IMR-90 (cell line): ENCODE measurements at places on chromosomes 11 and 22.

GRCh38 chr22:49408102-49408836 is 419.4 kb downstream of the BRD1 start:
- H3K4me3 ChIP-seq = no peak overlapping the region
- no peaks in the 10 kb centered on the region for H3K36me3 ChIP-seq
- no peaks in the 10 kb centered on the region for H3K27me3 ChIP-seq
- no peak overlapping the region for H3K27ac ChIP-seq
- no peaks in the 10 kb centered on the region for H3K4me1 ChIP-seq
- DNase-seq = no peak

GRCh38 chr22:17436382-17436980 is 67.2 kb downstream of the CECR2 start:
- no peaks in the 10 kb centered on the region for H3K4me1 ChIP-seq
- no peak for DNase-seq
- H3K36me3 ChIP-seq = no peaks in the 10 kb centered on the region
- no peak overlapping the region for H3K4me3 ChIP-seq
- peaks cover 7% of the 10 kb centered on the region for H3K27me3 ChIP-seq
- H3K27ac ChIP-seq = no peak overlapping the region

DNA sequence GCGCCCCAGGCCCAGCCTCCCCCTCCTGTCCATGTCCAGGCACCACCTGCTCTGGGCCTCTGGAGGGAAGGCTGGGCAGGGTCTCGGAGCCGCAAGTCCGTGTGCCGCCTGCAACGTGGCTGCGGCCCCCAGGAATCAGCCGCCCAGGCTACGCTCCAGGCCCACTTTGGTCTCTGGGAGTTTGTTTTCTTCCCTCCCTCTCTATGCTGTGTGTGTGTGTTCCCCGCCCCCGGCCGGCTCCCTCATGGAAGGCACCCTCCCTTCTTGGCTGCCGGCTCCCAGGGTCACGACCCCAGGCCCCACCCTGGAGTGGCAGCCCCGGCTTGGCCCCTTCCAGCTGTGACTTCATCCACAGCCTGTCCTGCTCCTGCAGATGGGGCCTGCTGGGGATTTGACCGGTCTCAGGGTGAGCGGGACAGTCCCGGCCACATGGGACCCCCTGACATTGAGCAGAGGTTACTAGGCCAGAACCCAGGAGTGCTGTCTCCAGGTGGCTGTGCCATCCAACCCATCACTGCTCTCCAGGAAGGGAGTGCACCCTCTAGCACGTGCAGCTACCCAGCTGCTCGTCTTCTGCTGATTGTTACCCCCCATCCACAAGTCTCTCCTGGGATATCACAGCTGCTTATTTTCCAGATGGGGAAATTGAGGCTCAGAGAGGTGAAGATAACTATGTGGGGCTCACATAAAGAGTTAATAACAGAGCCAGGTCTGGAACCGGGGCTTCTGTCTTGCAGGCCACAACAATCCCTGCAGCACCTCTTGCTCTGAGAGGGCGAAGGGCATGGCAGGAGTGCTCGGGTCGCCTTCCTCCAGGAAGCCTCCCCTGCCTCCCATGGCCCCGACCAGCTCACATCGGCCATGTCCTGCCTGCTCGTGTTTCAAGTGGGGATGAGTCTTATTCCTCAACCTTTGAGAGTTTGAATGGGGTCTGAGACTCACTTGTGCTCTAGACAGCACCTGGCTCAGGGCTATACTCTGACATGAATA is 2.8 kb upstream of the LIF start:
- H3K4me3 ChIP-seq = no peak overlapping the region
- H3K36me3 ChIP-seq = peaks cover 8% of the 10 kb centered on the region
- H3K4me1 ChIP-seq = peaks cover 63% of the 10 kb centered on the region
- no peaks in the 10 kb centered on the region for H3K27me3 ChIP-seq

DNA sequence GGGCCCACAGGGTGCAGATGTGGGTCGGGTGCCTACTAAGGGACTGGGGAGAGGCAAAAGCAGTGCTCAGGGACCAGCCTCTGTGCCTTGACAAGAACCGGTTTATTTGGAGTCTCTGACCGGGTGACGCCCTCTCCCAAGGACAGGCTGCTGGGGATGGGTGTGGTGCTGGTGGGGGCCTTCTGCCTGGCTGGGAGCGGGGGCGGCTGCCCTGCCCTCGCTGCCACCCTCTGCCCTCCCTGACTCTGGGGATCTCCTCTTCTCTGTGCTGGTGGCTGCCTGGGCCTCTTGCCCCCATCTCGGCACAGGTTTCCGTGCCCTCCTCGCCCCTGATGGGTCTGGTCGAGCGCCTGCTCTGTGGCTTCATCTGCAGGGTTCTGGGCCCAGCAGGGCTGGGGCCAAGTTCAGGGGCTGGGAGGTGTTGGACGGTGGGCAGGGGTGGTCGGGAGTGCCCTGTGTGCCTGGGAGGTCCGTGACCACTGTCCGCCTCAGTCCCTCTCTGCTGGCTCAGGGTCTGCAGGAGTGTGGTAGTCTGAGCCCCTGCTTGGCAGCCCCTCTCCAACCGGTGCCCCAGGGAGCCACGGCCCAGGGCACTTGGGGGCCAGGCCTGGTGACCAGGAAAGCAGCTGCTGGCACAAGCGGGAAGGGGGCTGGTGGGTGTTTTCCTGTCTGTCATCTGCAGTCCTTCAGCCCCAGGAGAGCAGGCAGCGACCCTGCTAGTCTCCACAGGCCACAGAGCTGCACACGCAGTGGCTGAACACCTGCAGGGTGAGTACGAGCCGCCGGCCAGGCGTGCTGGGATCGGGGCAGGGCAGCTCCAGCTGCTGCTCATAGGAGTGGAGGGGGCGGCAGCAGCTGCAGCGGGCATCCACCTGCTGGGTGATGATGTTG is 23.5 kb downstream of the MUC6 start:
- H3K4me1 ChIP-seq = no peaks in the 10 kb centered on the region
- H3K27ac ChIP-seq = no peak overlapping the region
- H3K27me3 ChIP-seq = no peaks in the 10 kb centered on the region
- peaks cover 37% of the 10 kb centered on the region for H3K36me3 ChIP-seq

- no peaks in the 10 kb centered on the region for H3K36me3 ChIP-seq
- DNase-seq = peak; percentile 33
- no peak overlapping the region for H3K4me3 ChIP-seq
- H3K27ac ChIP-seq = no peak overlapping the region
Measured at GRCh38 chr11:127345819-127346459, 345.4 kb upstream of the KIRREL3 start.

DNA sequence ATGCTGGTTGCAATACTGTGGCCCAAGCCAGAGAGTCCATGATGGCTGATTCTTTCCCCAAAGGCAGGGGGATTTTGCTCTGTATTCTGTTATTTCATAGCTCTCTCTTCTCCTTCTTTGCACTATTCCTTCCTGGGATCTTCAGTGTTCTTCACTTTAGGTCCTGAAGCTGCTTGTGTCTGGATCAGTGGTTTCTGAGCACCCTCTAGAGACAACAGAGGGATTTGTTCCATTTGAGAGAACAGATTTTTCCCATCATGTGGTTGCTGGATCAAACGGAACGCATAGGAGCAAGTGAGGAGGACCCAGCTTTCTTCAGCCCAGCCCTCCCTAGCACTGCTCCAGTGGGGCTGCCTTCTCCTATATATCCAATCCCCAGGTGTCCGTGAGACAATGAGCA is 68.7 kb upstream of the SYN3 start:
- H3K27me3 ChIP-seq = no peaks in the 10 kb centered on the region
- H3K27ac ChIP-seq = no peak overlapping the region
- H3K4me1 ChIP-seq = no peaks in the 10 kb centered on the region
- DNase-seq = no peak
- no peak overlapping the region for H3K4me3 ChIP-seq

DNA sequence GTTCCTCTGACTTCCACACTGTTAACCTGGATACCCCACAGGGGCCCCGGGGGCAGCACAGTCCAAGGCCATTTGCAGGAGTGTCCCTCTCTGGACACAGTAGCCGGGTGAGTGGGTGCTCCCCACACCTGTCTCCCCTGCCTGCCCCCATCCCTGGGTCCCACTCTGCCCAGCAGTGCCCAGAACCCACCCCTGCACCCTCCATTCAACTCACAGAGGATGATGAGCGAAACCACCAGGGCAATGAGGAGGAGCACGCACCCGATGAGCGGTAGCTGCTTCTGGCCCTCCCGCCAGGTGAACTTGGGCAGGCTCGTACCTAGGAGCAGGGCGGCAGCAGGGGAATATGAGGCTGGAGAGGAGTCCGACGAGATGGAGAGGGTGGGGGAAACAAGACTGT is 12.2 kb downstream of the TMPRSS13 start:
- H3K27me3 ChIP-seq = peaks cover 5% of the 10 kb centered on the region; the same call in 1 of the 2 replicates
- H3K27ac ChIP-seq = no peak overlapping the region

- H3K36me3 ChIP-seq = no peaks in the 10 kb centered on the region
- H3K4me1 ChIP-seq = peaks cover 3% of the 10 kb centered on the region
- H3K27ac ChIP-seq = no peak overlapping the region
Measured at GRCh38 chr22:38766076-38766777, 10.4 kb upstream of the SUN2 start.

DNA sequence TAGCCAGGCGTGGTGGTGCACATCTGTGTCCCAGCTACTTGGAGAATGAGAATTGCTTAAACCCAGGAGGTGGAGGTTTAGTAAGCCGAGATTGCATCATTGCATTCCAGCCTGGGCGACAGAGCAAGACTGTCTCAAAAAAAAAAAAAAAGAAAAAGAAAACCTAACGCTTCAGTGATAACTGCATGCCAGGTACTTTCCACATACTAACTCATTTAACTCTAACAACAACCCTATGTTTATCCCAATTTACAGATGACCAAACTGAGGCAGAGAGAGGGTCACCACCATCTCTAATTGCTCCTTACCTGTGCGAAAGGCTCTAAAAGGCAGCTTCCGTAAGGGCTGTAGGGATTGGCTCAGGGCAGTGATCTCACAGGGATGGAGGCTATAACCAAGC is 11.6 kb downstream of the PISD start:
- H3K4me1 ChIP-seq = peaks cover 26% of the 10 kb centered on the region
- H3K27me3 ChIP-seq = no peaks in the 10 kb centered on the region
- DNase-seq = peak; percentile 89

- no peak overlapping the region for H3K4me3 ChIP-seq
- H3K27ac ChIP-seq = no peak overlapping the region
- peak; percentile 70 for DNase-seq
Measured at GRCh38 chr11:27296497-27296896, 66.5 kb downstream of the CCDC34 start.

DNA sequence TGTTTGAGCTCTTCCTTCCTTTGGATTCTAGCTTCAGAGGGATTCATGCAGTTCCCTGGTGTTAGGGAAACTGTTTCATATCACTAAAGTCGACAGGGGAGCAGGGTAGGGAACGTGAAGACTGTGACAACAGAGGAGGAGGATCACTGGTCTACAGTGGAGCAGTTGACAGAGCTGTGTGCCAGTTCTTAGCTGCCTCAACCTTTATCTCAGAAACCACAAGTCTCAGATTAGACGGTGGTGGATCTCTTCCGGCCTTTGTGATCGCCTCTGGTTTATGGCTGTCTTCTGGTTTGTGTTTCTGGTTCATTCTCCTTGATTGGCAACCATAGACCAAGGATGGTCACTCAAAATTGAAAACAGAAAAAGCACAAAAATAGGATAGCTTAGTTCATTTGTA is 538.9 kb upstream of the API5 start:
- no peaks in the 10 kb centered on the region for H3K27me3 ChIP-seq
- H3K27ac ChIP-seq = no peak overlapping the region
- no peaks in the 10 kb centered on the region for H3K36me3 ChIP-seq
- DNase-seq = no peak
- no peaks in the 10 kb centered on the region for H3K4me1 ChIP-seq

GRCh38 chr11:123575441-123575840 is 79.0 kb downstream of the SCN3B start:
- H3K4me3 ChIP-seq = no peak overlapping the region
- no peak for DNase-seq
- H3K27me3 ChIP-seq = no peaks in the 10 kb centered on the region
- H3K4me1 ChIP-seq = no peaks in the 10 kb centered on the region
- H3K27ac ChIP-seq = no peak overlapping the region

- no peak overlapping the region for H3K27ac ChIP-seq
- H3K27me3 ChIP-seq = no peaks in the 10 kb centered on the region
Measured at GRCh38 chr11:95919514-95919913, 4.4 kb downstream of the MTMR2 start.

DNA sequence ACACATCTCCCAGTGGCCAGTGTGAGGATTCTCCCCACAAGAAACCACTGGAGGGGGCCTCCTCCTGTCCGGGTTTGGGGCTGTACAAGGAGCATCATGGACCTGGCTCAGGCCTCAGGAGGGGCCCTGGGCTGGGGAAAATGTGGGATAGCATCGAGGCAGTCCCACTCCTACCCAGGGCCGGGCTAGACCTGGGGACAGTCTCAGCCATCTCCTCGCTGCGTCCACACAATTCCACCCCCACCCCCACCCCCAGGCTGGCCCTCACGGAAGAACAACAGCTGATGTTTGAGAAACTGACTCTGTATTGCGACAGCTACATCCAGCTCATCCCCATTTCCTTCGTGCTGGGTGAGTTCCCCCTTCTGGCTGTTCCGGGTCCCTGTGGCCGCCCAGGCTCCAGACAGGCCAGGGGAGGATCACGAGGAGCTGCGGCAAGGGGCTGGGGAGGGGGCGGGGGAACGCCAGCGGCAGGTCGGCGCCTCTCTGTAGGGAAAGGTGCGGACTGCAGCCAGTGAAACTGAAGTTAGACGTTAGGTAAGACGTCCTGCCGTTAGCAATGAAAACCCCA is 4.8 kb downstream of the BEST1 start:
- H3K27ac ChIP-seq = peak overlapping the region; percentile 92
- peaks cover 21% of the 10 kb centered on the region; the same call in 1 of the 2 replicates for H3K36me3 ChIP-seq

DNA sequence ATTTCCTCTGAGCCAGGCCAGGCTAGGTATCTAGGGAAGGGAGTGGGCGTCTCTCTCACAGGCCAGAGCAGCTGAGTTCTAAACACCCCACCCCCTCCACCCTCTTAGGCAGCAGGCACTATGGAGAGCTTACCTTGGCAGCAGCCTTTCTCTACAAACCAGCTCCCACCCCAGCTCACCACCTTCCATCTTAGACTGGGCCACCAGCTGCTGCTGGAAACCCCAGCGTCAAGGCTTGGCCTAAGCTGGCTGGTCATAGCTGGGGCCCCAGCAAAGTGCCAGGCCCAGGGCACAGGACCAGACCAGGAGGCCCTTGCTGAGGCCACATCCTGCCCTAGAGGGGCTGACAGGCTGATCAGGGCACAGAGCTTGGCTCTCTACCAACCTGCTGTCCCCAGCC is 20.2 kb downstream of the SLC22A12 start:
- no peaks in the 10 kb centered on the region for H3K36me3 ChIP-seq
- H3K27me3 ChIP-seq = peaks cover 60% of the 10 kb centered on the region
- no peaks in the 10 kb centered on the region for H3K4me1 ChIP-seq
- DNase-seq = no peak

- no peaks in the 10 kb centered on the region for H3K27me3 ChIP-seq
- DNase-seq = peak; percentile 5
- no peak overlapping the region for H3K4me3 ChIP-seq
- no peaks in the 10 kb centered on the region for H3K36me3 ChIP-seq
Measured at GRCh38 chr22:33539902-33540751, 380.1 kb downstream of the LARGE1 start.

GRCh38 chr11:1496091-1496760 is 9.6 kb upstream of the MOB2 start:
- H3K4me3 ChIP-seq = no peak overlapping the region
- no peaks in the 10 kb centered on the region for H3K4me1 ChIP-seq
- DNase-seq = no peak
- H3K36me3 ChIP-seq = peaks cover 4% of the 10 kb centered on the region
- H3K27me3 ChIP-seq = no peaks in the 10 kb centered on the region
